ENCODE measurements at places on chromosomes 3 and 15.

- no peak for DNase-seq
Measured at GRCh38 chr3:15953841-15954240, 156.1 kb upstream of the ANKRD28 start.

- DNase-seq: no peak
Measured at GRCh38 chr15:96076350-96076749, 254.2 kb upstream of the NR2F2 start.

GRCh38 chr15:90178468-90179435 is 22.4 kb upstream of the SEMA4B start:
- no peak for DNase-seq

DNA sequence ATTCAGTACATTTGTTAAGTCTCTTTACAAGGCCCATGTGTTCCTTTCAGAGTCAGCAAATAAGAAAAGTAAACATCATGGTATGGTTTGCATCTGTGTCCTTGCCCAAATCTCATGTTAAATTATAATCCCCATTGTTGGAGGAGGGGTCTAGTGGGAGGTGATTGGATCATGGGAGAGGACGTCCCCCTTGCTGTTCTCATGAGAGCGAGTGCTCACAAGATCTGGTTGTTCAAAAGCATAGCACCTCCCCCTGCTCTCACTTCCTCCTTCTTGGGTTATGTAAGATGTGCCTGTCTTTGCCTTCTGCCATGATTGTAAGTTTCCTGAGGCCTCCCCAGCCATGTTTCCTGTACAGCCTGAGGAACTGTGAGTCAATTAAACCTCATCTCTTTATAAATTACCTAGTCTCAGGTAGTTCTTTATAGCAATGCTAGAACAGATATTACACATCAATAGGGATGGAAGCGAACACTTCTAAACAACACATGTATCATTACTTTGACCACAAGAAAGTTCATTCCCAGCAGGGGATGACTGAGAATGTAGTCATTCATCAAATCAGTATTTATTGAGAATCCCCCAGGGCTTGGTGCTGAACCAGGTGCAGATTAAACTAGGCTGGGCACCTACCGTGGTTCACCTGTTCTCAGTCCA is 4.1 kb downstream of the EFCAB12 start:
- peak; percentile 44 for DNase-seq

DNA sequence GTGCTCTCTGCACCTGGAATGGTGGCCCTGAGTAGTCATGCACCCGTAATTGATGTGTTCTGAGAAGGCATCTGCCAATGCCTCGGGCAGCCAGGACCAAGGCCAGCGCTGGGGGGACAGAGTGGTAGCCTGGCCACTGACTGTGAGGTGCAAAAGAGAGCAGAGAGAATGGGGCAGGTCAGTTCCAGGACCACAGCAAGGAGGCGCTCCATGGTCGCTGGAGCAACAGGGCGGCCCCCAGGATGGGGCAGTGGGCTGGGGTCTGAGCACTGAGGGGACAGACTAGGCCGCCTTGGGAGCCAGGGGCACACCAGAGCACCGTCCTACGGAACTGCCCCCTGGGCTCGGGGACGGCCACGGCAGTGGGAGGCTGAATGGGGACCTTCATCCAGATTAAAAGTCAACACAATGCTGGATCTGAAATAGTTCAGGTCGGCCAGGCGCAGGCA is 48.3 kb upstream of the IQSEC1 start:
- DNase-seq: no peak

- no peak for DNase-seq
Measured at GRCh38 chr3:10706156-10706739, 109.8 kb upstream of the SLC6A11 start.

- DNase-seq: no peak
Measured at GRCh38 chr3:39349080-39349479, 19.6 kb downstream of the CCR8 start.

DNA sequence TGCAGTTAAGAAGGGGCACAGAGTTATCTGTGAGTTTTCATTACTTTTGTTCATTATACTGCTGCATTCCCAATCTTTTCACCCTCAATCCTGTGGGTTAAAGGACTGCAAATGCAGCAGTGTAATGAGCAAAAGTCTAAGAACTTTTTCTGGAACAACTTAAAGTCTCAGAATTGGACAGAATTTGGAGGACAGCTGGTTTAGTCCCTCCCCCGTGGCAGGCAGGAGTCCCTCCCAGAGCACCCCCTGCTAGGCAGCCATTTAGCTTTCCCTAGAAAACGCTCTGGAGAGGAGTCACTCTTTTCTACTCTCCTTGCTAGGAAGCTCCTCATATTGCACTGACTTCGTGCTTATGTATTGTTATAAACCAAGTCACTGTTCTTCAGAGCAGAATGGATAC is 156.3 kb upstream of the UBE2E1 start:
- DNase-seq: no peak

DNA sequence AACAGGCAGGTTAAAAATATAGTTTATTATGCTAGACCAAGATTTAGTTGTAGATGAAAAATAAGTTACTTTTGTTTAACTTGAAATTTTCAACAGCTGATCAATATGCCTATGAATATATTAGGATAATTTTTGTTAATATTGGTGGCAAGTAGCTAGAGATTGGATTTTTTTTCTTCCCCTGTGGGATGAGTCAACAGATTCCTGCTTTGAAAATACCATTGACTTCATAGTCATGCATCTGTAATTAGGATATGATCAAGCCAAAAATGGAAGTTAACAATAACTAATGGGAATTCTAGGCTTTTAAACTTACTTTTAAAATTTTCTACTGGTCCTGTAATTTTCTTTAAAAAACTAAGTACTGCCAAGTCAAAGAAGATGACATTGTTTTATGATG is 211.7 kb downstream of the ZIC1 start:
- DNase-seq: no peak

- DNase-seq: no peak
Measured at GRCh38 chr3:187742351-187743171, 2.7 kb downstream of the BCL6 start.

DNA sequence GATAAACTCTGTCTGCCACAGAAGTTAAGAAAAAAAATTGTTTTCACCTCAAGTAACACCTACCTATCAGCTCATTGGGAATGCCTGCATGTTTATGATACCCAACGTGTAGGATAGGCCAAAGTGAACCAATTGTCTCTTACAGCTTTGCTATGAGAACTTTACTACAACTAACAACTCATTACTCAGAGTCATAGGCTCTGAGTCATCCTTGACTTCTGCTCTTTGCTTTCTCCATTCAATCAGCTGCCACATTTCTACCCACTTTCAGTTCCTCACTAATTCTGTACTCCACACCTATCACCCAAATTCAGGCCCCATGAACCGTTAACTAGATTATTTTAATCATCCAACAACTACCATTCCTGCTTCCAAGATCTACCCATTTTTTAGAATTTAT is 843.9 kb downstream of the TUSC7 start:
- no peak for DNase-seq

DNA sequence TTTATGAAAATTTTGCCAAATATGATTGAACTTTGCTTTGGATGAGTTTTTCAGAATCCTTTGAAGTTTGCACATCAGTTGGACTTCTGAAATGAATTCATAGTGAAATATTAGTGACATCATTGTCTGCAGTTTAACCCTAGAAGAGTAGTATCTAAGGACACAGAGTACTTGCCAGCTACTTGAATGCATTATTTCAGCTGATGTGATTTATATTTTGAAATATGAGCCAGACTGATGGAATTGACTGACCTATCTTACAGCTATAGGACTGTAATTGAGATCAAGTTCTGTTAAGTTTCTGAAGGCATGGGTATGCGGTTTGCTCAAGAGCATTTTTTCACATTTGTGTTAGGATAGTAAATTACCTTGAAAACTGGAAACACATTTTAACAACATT is 51.2 kb downstream of the LYSMD4 start:
- DNase-seq: no peak

DNA sequence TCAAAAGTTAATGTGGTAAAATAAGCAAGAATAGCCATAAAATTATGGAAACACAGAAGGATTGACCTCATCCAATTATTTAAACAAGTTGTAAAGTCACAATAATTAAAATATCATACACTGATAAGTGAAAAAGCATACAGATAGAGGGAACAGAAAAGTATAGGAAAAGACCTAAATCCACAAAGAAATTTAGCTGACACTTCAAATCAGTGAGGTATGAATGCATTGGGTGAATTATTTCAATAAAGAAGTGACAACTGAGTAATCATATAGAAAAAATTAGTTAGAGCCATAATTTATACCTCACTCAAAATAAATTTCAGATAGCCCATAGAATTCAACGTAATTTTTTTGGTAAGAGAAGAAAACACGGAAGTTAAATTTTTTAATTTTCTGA is 25.1 kb downstream of the TFDP2 start:
- no peak for DNase-seq

- no peak for DNase-seq
Measured at GRCh38 chr15:54941417-54941816, 255.3 kb downstream of the RSL24D1 start.

DNA sequence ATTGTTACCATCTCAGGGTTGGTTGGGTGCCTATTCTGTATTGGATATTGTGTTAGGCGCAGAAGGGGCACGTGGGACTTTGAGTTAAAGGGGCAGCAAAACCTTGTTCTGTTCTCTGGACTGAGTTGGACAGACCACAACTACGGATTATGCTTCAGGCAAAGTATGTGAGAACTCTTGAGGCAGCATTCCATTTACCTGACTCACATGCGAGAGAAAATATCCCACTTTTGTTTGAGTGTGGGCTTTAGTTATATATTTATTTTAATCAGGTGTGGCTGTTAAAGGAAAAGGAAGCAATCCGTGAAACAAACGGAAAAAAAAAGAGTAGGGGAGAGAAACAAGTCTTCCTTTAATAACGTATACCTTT is 627 bp upstream of the PLS1 start:
- no peak for DNase-seq

DNA sequence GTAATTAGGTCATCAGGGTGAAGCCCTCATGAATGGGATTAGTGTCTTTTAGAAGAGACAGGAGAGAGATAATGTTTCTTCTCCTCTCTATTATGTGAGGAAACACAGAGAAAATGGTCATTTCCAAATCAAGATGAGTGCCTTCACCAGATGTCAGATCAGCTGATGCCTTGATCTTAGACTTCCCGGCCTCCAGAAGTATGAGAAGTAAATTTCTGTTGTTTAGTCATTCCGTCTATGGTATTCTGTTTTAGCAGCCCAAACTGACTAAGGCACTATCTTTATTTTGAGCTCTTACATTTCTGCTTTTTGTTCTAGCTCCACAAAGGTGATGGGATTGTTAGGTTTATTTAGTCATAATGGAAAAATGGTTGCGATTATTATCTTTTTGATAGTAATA is 273.2 kb upstream of the GADL1 start:
- no peak for DNase-seq

DNA sequence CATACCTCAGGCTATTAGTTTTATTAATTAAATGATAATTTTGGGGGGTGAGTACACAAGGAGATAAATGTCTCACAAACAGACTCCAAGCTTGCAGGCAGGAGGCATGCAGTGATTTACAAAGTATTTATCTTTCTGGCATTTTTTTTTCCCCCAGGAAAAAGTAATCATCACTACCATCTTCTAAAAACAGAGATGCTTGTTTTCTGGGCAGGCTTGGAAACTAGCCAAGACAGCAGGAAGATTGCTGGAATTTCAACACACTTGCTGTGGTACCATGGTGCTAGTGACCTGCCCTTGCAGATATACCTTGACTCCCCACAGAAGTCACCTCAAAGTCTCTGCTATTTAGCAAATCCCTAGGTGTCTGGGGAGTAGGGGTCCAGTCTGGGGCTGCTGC is 732.8 kb upstream of the CFAP20DC start:
- no peak for DNase-seq

GRCh38 chr3:70736009-70736408 is 423.6 kb upstream of the MDFIC2 start:
- no peak for DNase-seq

Measured in suprapubic skin (tissue), 4 donors.